Epithelial cell of prostate (primary cell): ENCODE measurements at places on chromosomes 2 and 18.

GRCh38 chr18:160831-161570, 2.6 kb downstream of the USP14 start:
- DNase-seq, result no peak

DNA sequence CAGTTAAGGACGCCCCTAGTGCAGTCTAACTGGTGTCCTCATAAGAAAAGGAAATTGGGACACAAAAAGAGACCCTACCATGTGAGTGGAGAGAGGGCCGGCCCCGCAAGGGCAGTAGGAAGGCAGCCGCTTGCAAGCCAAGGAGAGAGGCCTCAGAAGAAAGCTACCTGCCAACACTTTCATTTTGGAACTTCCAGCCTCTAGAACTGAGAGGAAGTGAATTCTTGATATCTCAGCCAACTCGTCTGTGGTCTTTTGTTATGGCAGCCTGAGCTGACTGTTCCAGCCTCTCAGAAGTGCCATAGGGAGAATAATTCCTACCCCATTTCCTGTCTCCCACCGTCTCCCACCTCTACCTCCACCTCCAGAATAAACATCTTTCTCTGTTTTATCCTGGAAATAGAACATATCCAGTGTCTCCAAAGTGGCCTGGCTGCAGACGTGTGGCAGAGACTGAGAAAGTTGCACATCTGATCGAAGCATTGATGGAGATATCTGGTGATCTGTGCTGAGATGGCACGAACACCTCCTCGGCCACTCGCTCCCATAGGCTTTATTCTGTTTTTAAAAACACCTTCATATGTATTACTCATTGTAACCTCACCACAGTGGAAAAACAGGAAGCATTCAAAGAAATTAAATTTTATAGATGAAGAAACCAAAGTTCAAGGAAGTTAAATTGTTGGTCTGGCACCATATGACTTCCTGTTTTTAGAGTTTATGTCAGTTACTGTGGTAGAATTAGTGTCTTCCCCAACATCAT, 39.5 kb upstream of the MARCO start:
- DNase-seq, result no peak

- no peak for DNase-seq
These were observed 42.2 kb downstream of the METTL4 start for GRCh38 chr18:2529154-2529553.

GRCh38 chr2:172101821-172102390, 794 bp downstream of the DLX2 start:
- no peak for DNase-seq

GRCh38 chr18:74803769-74804168, 206.1 kb downstream of the ZNF407 start:
- no peak for DNase-seq
